ENCODE measurements at places on chromosomes 3 and 15. TPM values are rescaled to one million over a fixed set of nuclear protein-coding genes. Genes with fewer than 3 reads are reported as not detected.

- no peak for DNase-seq
Observed at GRCh38 chr15:69141286-69141701, 19.1 kb upstream of the GLCE start.

DNA sequence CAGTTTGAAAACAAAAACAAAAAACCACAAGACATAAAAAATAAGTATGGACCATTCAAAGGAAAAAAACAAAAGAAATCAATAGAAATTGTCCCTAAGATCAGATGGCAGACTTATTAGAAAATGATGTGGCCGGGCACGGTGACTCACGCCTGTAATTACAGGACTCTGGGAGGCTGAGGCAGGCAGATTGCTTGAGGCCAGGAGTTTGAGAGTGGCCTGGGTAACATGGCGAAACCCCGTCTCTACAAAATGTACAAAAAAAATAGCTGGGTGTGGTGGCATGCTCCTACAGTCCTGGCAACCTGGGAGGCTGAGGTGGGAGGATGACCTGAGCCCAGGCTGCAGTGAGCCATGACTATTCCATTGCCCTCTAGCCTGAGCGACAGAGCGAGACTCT, 16.6 kb downstream of the SPCS1 start:
- no peak for DNase-seq

DNA sequence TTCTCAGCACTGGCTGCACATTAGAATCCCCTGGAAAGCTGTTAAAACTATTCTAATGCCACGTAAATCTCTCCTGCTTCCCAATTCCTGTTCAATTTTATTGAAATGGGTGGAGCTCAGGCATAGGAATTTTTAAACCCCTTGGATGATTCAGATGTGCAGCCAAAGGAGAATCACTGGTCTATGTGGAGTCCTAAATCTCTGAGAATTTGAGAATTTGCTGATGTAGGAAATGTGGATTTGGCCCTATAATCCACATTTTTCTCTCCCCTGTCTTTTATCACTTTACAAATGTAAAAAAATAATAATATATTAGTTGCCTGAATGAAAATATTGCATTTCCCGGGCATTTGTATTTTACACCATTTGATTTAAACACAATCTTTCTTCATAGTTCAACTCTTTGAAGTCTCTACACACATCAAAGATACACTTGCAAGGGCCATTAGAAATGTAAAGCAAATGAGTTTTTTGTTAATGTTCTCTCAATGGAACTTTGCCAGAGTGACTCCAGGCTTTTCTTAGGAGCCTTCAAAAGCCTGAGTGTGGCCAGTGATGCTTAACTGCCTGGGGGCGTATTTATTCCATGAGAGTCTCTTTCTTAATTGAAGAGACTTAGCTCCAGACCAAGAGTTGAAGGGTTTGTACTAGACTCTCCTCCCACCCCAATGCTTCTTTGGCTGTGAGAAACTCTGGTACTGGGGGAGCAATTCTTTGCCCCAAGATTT, 48.8 kb upstream of the PTX3 start:
- DNase-seq: no peak

- DNase-seq: no peak
Observed at GRCh38 chr3:28018925-28019718, 222.3 kb upstream of the CMC1 start.

GRCh38 chr3:128107834-128108233, 15.8 kb downstream of the RUVBL1 start:
- no peak for DNase-seq

GRCh38 chr3:146087116-146087515, 73.9 kb downstream of the PLOD2 start:
- no peak for DNase-seq

DNA sequence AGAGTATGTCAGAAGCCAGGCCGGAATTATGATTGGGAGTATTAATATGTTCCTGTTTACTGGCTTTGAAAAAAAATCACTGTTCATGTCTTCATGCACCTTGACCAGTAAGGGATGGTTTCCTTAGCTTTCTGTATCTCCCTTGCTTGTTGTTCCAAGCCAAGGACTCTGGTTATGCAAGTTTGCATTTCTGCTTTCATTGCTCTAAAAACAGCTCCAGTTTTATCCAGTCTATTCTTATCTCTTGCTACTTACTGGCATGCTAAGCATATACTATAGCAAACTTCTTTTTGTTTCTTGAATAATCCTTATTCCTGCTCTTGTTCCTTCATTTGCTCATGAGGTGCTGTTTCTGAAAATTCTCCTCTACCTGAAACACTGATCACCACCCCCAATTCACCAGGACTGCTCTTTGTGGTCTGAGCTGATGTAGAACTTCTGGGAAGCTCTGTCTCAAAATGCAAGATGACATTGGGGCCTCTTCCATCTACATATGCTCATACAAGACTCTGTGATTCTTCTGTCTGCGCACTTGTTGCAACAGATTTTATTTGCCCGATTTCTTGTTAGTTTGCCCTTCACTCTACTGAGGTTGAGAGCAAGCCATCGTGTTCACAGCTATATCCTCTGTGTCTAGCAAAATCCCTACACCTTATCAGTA, 173.0 kb downstream of the EBLN2 start:
- no peak for DNase-seq

DNA sequence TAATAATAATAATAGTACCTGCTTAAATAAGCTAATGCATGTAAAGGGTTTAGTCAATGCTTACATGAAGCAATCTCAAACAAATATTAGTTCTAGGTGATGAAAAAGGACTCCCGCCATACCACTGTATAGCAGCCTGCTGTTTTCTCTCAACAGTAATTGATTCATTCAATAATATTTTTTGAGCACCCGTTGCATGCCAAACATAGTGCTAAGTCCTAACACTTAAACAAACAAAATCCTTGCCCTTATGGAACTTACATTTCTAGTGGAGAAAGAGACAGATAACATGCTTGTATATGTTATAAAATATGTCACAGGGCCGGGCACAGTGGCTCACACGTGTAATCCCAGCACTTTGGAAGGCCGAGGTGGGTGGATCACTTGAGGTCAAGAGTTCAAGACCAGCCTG, 61.2 kb upstream of the FLNB start:
- no peak for DNase-seq

IQCB1 gene
- total RNA-seq: 13.8 TPM

ZNF501 gene
- total RNA-seq: 7.2 TPM

ARGFX gene
- not detected for total RNA-seq

ATP13A5 gene
- total RNA-seq: not detected

DPP8 gene
- total RNA-seq: 40.9 TPM

Data from posterior vena cava (tissue), 2 donors.